ENCODE measurements at places on chromosomes 1 and 21.

DNA sequence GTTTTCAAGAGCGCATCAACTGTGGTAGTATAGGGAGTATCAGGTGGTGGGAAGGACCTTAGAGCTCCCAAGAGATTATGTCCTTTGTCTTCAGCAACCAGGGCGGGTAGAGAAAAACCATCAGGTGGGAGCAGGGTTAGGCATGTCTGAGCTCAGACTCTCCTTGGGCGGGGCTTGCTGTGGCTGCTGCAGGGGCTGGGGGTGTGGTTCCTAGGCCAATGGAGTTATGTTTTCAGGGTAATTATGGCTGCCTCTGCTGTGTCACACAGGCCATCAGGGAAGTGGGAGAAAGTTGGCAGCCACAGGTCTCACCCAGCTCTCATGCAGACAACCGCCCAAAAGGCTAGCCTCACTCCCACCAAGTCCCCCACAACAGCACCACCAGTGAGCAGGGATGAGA is 74.9 kb downstream of the FCRL5 start:
- DNase-seq = no peak

GRCh38 chr1:61104220-61104671 is 21.9 kb downstream of the NFIA start:
- DNase-seq = no peak

DNA sequence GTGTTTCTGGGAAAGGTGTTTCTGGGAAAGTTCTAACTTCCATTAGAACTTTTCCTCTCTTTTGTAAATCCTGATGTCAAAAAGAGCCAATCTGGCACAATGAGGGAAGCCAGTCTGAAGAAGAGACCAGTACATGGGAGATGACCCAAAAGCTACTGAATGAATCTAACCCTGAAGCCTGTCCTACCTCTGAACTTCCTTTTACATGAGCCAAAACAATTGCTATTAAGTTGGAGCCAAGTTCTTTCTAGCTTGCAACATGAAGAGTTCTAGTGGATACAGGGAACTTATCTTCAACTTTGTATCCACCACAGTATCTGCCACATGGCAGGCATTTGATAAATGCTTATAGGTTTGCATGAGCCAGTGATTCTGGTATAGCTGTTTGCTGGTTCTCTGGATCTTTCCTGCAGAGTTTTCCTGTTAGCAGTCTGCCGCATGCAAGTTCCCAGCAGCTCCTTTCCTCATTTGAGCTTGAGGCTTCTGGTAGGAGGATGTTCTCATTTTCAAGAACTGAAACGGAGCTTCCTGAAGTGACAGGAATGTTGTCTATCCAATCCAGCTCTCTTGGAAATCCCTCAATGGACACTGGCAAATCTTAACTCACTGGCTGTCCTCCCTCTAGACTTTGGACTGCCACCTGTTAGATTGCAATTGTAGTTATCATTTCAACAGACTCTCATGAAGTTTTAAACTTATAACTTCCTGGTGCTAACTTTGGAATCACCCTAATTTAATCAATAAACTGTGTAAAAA is 73.1 kb upstream of the LPGAT1 start:
- DNase-seq = no peak

DNA sequence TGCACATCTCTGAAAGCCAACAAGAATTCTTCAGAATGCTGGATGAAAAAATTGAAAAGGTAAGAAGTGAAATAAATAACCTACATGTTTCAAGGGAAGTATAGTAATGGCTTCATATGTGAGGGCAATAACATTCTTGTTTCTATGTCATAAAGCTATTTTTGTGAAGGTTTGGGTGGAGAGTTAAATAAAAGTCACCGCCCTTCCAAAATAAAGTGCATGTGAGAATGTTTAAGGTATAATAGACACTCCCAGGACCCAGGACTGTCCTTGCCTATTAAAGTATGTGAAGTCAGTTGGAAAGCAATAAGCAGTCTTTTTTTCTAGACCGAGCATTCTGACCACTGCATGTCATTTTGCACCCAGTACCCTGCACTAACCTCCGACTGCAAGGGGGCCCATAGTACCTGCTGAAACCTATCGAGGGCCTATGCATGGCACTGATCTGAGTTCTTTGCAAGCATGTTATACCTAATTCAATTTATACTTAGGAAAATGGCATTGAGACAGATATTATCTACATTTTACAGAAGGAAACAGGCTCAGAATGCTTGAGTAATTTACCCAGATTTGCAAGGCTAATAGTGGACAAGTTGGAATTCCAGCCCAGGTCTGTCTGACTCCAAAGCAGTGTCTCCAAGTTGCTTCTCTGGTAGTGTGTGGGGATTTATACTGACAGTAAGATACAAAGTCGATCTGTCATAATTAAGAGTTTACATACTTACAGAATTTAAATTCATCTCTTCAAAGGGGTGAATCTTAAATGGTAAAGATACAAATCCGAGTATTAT is 156.1 kb downstream of the EDEM3 start:
- no peak for DNase-seq

DNA sequence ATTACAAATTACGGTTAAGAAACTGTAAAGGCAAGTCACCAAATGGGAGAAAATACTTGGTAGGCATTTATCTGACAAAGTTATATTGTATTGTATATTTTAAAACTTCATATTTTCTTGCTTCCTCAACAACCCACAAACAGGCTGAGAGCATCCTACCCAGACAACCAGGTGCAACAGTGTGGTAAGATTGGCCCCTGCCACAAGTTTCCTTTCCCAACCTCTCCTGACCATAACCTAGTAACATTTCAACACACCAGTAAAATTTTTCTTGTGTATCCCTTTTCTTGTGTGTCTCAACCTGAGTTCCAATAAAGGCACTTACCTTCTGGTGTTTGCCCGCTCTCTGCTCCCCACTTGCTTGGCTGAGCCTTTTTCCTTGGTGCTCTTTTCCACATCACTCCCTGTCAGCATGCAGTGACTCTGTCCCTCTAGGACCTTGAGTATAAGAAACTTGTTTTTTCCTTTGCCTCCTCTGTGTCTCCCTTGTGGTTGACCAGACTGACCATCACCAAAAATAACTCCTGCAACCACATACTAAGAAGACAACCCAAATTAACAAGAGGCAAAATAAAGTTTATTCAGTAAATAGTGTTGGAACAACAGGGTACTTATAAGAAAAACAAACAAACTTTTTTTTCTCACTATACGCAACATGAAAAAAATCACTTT is 40.9 kb downstream of the FCRL3 start:
- no peak for DNase-seq

Measured in amygdala (tissue), 56 donors.